ENCODE measurements at places on chromosomes 6 and 20. TPM values are rescaled to one million over a fixed set of nuclear protein-coding genes. Genes with fewer than 3 reads are reported as not detected.

Gene BEND6
- 0.20 TPM for total RNA-seq

Gene KIAA1586
- total RNA-seq: 16.9 TPM

Gene POM121L2
- not detected for total RNA-seq

Gene CYP39A1
- not detected for total RNA-seq

Gene BCAS1
- total RNA-seq: 0.67 TPM

Gene CRISP3
- total RNA-seq: not detected

Gene LY6G5B
- 0.73 TPM for total RNA-seq

DNA sequence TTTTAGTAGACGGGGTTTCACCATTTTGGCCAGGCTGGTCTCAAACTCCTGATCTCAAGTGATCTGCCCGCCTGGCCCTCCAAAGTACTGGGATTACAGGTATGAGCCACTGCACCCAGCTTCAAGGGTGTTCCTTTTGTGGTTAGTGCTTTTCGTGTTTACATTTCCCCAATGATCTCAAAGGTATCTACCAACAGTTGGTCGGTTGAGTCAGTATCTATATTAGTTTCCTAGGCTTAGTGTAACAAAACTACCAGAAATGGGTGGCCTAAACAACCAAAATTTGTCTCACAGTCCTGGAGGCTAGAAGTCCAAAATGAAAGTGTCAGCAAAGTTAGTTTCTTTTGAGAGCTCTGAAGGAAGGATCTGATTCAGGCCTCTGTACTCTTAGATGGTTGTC lies 30.1 kb downstream of the CASP8AP2 start:
- DNase-seq: no peak

- DNase-seq: no peak
Measured at GRCh38 chr6:3229566-3230178, 2.2 kb upstream of the TUBB2B start.

GRCh38 chr6:68256391-68256790 lies 378.7 kb upstream of the ADGRB3 start:
- DNase-seq: no peak

- no peak for DNase-seq
Measured at GRCh38 chr6:123956492-123957139, 153.0 kb downstream of the NKAIN2 start.

GRCh38 chr20:49510562-49511122 lies 28.2 kb upstream of the KCNB1 start:
- DNase-seq: no peak

GRCh38 chr6:10259671-10260070 lies 155.2 kb downstream of the TFAP2A start:
- DNase-seq: no peak

DNA sequence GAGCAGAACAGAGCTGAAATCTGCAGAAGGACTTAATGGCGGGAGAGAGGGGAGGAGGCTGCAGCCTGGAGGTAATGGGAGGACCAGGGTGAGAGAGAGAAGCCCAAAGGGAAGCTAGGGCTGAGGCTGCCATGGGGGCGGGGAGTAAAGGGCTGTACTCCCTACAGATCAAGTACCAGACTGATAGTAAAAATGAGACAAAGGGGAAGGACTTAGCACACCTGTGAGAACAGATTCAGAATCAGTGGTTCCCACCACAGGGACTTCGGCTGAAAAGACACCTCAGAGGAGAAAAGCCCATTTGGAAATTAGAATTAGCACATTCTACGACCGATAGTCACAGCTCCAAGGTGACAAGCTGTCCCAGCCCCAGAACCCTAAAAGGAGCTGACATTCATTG lies 6.4 kb upstream of the TBXT start:
- no peak for DNase-seq

DNA sequence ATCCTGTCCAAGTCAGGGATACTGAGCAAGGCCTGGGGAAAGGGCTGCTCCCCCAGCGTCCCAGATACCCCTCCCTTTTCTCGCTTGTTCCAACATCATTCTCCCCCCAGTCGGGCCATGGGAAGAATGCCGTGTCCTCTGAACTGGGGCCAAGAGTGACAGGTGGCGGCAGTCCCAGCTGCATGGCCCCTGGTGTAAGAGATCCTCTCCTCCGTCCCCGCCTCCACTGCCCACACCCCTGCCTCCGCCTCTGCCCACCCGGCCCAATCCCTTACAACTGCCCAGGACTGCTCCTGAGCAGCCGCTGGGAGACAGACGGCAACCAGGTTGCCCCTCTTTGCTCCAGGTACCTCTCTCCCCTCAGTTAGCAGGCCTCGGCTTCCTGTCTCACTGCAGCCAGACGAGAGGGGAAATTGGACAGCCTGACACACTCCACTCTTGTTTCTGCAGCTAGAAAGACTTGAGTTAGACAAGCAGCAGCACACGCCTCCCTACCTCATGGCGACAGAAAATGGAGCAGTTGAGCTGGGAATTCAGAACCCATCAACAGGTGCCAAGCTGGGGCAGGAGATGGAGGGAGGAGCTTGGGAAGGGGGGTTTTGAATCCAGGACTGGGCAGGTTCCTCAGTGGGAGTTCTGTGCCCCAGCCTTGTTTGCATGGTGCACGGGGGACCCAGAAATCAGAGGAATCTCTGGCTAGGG lies at the start of gene MYLK2:
MYLK2 (plus strand) TSS at position 274 of the 702 bp plus-strand sequence; CDS start at position 499, 225 bp downstream.
- DNase-seq: no peak

- peak; percentile 42 for DNase-seq
Measured at GRCh38 chr6:81767163-81767891, 14.8 kb upstream of the TENT5A start.

DNA sequence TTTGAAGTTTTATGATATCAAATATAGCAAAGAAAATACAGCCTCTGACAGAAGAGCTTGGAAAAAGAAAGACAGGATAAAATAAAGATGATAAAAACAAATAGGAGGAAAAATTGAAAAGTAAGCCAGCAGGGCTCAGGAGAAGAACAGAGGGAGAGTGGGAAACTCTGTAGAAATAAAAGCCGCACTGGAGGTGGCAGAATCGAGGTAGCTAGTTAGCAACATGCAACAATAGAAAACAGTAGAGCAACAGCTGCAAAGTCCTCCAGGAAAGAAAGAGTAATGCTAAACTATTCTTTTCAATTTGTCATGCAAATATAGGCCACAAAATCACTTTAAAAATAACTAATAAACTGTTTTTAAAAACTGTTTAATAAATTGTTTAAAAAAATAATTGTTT lies 28.8 kb downstream of the HBS1L start:
- DNase-seq: no peak

GRCh38 chr6:161200610-161201370 lies 73.1 kb downstream of the AGPAT4 start:
- DNase-seq: no peak

- peak; percentile 15 for DNase-seq
Measured at GRCh38 chr6:71383901-71384489, 95.4 kb downstream of the OGFRL1 start.

DNA sequence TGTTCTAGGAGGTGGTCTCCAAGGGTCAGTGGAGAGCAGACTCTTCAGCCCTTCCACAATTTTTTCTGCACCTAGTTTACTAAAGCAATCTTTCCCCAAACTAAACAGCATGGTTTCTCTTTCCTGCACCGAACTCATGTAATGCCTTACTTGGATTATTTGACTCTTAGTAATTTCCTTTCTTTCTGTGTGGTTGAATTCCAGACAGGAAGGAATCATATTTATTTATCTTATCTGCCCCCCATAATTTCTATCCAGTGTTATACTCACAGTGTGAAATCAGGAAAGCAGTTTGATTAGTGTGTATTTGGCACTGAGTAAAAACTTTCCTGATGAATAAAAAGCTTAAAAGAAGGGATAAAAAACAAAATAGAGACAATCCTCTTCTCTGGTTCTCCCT lies 140.3 kb upstream of the STMND1 start:
- DNase-seq: no peak

All from HepG2 (cell line).